Kidney capillary endothelial cell (primary cell): ENCODE measurements at places on chromosomes 1 and 21.

DNA sequence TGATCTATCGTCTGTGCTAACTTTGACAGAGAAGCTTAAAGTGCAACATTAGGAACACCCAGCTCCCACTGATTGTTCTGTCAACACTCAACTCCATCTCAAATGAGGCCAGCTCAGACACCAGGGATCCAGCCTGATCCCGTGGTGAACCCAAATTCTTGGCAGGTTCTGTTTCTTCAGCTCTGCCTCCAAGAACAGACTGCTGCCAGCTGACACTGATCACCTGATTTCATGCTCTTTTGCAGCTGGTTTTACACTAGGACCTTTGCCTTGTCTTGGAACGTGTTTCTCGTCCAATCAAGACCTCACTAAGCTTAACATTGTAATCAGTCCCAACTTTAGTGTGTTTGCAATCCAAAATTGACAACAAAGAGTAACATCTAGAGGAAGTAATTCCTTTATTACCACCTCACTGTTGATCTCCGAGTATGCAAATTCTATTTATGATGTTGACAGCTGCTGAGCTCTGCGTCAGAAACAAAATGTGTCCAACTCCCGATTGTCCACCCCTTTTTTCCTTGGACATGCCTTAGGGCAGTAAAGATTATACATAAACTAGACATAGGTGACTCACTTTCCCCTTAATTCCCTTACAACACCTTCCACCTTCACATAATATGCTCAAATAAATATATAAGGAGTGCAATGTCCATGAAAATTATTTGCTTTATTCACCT, 1.6 kb upstream of the HYI start:
- no peak for DNase-seq

- peak; percentile 50 for DNase-seq
Measured at GRCh38 chr1:64934115-64934877, 32.1 kb downstream of the JAK1 start.

- DNase-seq: peak; percentile 99
Measured at GRCh38 chr1:66563941-66564630, 30.1 kb downstream of the SGIP1 start.

DNA sequence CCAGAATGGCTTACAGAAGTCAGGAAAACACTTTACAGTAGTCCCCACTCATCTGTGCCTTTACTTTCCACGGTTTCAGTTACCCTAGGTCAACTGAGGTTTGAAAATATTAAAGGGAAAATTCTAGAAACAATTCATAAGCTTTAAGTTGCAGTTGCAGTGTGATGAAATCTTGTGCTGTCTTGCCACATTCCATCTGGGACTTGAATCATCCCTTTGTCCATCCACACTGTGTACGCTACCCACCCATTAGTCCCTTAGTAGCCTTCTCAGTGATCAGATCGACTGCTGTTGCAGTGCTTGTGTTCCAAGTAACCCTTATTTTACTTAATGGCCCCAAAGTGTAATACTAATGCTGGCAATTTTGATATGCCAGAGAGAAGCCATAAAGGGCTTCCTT, 30.5 kb downstream of the ZCCHC17 start:
- no peak for DNase-seq

GRCh38 chr1:74517599-74518051, 5.2 kb upstream of the LRRC53 start:
- no peak for DNase-seq

DNA sequence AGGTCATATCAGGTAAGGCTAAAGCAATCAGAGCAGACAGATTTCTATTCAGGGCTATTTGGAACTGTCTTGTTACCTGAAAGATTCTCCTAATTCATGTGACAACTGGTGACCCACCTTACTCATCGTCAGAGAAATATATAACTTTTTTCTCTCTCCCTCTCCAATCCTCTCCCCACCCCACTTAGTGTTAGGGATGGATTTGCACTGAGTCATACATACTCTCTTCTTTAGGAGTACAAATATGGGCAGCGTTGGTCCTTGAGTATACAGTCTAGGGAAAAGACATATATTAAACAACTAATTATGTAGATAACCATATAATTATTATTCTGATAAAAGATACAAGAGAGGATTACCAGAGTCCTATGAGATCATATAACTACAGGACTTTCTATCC, 246.3 kb downstream of the HHIPL2 start:
- DNase-seq: no peak

DNA sequence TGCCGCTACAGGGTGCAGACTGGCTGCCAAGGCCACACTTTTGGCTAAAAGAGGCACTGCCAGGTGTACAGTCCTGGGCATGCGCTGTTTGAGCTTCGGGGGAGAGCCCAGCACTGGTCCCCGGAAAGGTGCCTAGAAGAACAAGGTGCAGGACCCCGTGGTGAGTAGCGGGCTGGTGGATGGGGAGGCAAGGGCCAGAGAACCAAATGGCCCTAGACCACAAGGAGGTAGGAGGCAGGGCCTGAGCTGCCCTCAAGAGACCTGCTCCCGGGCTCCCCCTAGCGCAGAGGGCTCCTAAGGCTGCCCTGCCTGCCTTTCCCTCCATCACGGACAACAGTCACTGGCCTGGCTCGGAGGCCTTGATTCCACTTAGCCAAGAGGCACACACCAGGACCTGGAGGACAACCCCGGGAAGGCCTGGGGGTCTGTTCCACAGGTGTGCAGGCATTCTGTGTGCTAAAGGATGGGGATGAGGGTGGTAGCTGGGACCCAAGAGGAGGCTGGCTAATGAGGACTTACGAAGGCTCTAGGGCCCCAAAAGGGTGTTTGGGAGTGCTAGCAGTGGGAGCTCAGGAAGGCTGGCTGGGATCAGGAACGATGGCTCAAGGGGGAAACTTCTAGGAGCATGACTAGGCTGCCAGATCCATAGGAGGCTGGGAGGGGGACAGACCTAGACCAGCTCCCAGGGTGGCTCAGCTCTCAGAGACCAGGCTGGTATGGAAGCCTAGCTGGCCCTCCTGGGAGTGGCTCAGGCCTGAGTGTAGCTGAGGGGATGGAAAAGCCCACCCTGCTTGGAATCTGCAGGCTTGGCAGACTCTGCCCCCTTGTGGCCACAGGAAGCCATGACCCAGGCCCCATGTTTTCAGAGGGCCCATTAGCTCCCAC, 742 bp downstream of the ARTN start:
- no peak for DNase-seq

DNA sequence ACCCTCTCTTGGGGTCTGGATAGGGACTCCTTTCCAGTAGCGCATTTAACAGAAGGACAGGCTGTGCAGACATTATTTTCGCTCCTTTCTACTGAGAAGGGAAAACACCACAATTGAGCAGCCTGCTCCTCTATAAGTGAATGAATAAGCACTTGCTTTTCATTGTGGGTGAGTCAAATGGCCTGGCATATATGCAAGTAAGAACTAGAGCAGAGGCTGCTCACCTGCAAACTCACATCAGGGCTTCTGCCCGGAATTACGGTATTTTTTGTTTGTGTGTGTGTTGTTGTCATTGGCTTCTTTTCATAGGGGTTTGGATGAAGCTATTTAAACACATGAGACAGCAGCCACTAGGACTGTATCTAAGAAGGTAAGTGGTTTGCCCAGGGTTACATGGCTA, 200.1 kb upstream of the CAMK1G start:
- DNase-seq: no peak

DNA sequence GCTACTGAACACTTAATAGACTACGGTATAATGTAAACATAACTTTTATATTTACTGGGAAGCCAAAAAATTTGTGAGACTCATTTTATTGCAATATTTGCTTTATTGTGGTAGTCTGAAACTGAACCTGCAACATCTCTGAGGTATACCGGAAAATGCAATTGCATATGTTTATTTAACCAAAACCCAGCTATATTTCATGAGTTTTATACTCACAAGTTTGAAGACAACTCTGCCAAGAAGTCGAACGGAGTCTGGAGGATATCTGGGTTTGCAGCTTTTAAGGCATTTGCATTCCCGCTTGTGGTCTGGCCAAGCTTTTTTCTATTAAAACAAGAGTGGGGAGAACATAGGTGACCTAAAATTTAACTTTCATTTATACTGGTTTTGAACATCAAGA, 171.9 kb downstream of the SMYD3 start:
- DNase-seq: no peak

DNA sequence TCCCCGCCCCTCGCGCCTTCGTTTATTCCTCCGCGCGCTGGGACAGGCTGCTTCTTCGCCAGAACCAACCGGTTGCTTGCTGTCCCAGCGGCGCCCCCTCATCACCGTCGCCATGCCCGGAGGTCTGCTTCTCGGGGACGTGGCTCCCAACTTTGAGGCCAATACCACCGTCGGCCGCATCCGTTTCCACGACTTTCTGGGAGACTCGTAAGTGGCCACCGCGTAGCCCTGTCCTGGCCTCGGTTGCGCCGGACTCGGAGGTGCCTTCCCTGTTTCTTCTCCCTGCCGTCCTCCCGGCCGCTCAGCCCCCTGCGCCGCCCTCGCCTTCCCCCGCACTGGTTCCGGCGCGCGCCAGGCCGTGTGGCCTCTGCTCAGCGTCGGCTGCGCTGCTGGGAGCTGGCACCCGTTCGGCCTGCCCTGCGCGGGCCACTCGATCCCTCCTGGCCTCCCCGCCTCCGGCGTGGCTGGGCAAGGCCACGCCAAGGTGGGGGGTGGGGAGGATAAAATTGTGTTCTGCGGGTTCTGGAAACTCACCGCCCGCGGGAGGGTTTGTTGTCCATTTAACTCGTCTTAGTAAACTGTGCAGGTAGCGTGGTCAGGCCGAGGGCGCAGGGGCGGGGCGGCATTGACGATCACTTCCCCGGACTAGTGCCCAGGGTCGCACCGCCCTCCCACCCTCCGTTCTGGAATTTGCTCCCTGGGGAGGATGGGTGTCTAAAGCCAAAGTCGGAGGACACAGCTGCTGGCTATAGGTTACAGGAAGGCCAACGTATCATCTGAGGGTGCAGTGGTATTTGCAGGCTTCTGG, at the start of gene PRDX6:
Gene PRDX6 (plus strand): TSS at position 50 of the 808 bp plus-strand sequence. CDS start 63 bp downstream, at position 113.
- no peak for DNase-seq

- DNase-seq: peak; percentile 84
Measured at GRCh38 chr1:157969697-157970485, 23.6 kb upstream of the KIRREL1 start.

DNA sequence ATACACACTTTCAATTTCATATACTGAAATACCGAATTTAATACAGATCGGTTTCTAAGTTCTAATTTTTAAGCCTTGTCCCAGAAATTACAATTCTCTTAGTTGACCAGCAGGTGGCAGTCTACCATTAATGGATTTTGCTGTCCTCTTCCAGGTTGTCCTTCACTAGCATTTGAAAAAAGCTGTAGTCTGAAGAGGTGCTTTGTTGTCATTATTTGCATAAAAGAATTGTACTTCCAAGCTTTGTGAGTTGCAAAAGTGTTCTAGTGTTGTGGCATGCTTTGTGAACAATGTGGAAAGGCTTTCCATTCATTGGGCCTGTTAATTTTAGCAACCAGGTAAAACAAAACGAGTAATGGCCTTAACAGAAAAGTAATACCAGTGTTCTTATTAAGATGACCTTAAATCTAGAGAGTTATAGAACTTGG, 193.6 kb downstream of the RPS6KC1 start:
- peak; percentile 51 for DNase-seq

DNA sequence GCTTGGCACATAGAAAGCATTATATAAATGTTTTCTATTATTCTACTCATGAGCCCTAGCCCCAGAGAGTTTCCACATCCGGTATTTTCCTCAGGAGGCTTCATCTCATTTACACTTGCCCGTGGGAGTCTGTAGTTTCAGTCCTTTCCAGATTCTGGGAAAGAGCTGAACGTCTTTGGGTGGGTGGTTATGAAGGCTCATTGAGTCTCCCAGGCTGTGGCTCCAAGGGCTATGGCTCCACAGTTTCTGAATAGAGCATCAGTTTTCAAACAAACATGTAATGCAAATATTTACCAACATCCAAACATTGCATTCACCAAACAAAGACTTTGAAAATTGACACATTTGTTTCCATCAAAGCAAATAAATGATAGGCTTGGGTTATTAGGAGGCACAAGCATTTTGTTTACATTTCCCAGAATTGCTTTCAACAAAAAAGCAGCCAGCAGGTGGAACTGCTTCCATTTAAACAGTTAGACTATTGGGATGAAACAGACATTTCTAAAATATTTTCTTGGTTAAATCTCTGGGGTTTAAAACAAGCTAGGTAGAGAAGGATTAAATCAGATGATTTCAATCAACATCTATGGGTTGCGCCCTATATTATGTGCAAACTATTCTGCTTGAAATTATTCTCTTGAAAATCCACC, 1.3 kb upstream of the LEMD1 start:
- no peak for DNase-seq

DNA sequence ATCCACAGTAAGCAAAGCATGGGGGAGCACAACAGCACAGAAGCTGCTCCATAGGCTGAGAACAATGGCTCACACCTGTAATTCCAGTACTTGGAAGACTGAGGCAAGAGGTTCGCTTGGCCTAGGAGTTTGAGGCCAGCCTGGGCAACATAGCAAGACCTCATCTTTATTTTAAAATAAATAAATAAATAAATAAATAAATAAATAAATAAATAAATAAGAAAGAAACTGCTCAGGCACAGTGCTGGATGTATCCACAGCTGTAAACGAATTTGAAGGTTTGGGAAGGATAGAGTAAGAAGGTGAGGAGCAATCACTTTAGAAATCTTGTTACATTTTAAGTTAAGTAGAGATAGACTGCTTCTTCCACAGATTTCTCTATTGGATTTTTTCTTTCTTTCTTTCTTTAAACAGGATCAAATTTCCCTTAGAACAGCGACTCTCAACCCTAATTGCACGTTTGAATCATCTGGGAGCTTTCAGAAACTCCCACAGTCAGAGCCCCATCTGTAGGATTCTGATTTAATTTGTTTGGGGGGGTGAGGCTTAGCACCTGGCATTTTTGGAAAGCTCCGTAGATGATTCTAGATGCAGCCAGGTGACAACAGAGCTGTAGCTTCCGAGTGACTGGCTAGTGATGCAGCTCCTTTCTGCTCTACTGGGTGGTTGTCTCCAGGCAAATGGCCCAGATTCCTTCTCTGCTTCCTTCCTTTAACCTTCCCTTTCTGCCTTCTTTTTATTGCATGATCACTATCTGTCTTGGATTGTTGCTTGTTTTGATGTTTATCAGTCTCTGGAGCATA, 53.5 kb downstream of the S1PR1 start:
- DNase-seq: no peak

DNA sequence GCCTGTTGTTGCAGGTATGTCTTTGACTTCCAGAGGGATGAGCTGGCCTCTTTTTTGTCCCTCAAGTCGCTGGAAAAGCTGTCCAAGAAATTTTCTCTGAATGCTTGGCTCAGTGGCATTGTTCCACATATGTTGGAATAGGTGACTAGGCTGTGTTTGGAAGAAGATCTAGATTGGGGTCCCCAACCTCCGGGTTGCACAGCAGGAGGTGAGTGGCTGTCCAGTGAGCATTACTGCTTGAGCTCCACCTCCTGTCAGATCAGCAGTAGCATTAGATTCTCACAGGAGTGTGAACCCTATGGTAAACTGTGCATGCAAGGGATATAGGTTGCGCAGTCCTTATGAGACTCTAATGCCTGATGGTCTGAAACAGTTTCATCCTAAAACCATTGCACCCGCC, 18.1 kb downstream of the BACH1 start:
- no peak for DNase-seq

GRCh38 chr1:193283016-193283415, 96.6 kb upstream of the B3GALT2 start:
- no peak for DNase-seq

DNA sequence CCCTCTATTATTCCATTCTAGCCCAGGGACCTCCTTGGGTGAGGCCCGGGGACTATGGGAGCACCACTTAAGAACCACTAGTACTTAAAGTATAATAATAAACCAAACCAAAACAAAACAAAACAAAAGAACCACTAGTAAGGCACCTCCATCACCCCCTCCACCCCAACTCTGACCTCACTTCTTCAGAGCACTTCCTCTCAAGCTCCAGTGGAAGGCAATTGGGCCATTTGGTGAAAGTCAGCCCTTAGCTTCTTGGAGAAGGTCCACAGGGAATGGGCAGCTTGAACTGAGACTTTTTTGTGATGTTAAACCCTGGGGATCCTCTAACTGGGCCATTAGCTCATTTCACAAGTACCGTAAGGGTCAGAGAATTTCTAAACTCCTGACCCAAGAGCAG, 237.3 kb downstream of the RHOU start:
- DNase-seq: no peak
